ENCODE measurements at places on chromosomes 13 and 19. TPM values are rescaled to one million over a fixed set of nuclear protein-coding genes. Genes with fewer than 3 reads are reported as not detected.

- DNase-seq, result no peak
Observed at GRCh38 chr13:43850873-43851272, 28.7 kb downstream of the CCDC122 start.

DNA sequence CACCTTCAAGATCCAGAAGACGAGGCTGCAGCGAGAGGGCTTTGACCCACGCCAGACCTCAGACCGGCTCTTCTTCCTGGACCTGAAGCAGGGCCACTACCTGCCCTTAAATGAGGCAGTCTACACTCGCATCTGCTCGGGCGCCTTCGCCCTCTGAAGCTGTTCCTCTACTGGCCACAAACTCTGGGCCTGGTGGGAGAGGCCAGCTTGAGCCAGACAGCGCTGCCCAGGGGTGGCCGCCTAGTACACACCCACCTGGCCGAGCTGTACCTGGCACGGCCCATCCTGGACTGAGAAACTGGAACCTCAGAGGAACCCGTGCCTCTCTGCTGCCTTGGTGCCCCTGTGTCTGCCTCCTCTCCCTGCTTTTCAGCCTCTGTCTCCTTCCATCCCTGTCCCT lies 7.0 kb upstream of the PGLS start:
- DNase-seq, result no peak

DNA sequence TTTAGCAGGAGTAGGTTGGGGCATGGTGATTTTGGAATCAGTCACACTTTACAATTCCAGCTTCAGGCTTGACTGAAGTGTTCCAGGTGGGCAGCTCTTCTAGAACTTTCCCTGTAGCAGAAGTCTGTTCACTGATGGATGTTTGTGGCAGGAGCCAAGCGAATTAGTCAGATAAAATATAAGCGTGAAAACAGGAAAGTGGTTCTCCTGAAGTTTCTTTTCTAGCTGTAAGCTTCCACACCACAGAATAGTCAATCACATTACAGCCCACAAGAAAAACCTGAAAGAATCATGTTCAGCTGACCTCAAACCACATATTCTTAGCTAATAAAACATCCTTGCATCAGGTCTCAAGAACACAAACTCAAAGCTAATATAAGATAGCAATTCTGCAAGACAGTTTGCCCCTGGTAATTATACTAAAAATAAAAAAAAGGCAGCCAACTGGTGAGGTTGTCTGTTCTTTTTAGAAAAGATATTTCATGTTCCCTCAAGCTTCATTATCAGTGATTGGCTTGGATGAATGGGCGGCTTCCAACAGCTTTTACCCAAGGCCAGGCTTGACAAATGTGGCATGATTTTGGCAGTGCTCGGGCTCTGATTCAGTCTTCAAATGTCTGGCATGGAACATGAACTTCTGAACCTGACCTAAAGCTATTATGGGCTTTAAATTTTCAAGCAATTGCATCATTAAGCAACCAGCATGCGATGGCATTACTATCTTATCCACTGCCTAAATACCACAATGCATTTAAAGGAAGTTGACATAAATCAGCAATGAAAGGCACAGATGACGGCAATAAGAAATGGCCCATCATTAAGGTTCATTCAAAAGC lies 136.8 kb downstream of the DCLK1 start:
- DNase-seq, result no peak

The DENND1C gene
- 63.7 TPM for total RNA-seq

The ZNF284 gene
- total RNA-seq, result 1.2 TPM

GRCh38 chr19:42229855-42230351 lies 9.8 kb downstream of the ZNF526 start:
- no peak for DNase-seq

The MICU2 gene
- total RNA-seq, result 34.2 TPM

GRCh38 chr19:51628153-51628939 lies 1.9 kb downstream of the SIGLEC5 start:
- no peak for DNase-seq

- DNase-seq, result no peak
Observed at GRCh38 chr13:22915442-22916082, 265.2 kb upstream of the SGCG start.

The PCDH20 gene
- not detected for total RNA-seq

- no peak for DNase-seq
Observed at GRCh38 chr19:3603121-3603811, 3.4 kb downstream of the TBXA2R start.

- peak; percentile 72 for DNase-seq
Observed at GRCh38 chr13:99384468-99384867, 77.3 kb upstream of the GPR183 start.

The TMEM238 gene
- total RNA-seq, result 9.7 TPM

DNA sequence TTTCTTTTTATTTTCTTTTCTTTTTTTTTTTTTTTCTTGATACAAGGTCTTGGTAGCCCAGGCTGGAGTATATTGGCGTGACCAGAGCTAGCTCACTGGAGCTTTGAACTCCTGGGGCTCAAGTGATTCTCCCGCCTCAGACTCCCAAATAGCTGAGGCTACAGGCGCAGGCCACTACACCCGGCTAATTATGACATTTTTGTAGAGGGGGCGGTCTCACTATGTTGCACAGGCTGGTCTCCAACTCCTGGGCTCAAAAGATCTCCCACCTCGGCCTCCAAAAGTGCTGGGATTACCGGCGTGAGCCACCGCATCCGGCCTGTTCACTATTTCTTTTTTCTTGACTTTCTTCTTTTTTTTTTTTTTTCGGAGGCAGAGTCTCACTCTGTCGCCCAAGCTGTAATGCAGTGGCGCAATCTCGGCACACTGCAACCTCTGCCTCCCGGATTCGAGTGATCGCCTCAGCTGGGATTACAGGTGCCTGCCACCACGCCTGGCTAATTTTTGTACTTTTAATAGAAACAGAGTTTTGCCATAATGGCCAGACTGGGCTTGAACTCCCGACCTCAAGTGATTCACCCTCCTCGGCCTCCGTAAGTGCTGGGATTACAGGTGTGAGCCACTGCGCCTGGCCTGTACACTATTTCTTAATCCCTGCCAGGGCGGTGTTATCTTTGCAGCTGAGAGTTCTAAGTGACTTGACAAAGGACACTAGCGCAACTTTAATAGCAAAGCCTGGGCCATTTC lies 37.1 kb upstream of the LSM14A start:
- DNase-seq, result no peak

The TPT1 gene
- 2,188 TPM for total RNA-seq

GRCh38 chr13:83825676-83826075 lies 56.6 kb downstream of the SLITRK1 start:
- no peak for DNase-seq

DNA sequence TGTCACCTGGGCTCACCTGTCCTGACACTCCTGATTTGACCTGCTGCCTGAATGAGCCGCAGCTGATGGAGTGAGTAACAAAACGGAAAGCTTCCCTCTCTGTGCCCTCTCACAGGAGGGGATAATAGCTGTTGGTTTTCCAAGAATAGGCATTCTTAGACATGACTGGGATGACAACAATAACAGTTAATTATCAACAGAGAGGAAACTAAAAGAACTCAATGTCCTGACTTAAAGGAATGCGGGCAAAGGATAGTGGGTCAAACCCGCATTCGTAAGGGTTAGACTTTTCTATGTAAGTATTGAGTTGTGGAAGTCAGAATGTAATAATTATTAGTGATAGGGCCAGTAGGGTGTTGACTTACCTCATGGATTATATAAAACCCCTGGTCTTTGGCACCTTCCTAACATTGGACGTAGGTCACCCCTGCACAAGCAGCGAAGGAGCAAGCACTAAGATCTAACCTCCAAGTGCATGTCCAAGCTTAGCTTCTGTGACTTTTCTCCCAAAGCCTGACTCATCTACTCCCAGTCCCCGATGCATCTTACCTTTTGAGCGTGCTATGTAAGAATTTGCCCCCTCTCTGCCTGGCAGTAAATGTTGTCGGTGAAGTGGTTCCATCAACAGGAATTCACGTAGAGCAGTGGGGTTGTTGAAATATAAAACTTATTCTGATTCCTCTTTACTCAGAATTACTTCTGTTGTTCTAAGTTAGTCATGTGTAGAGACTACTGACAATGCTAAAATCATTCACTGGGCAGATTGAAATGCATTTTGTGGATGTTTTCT lies 442.3 kb downstream of the FGF9 start:
- no peak for DNase-seq

The SERP2 gene
- total RNA-seq, result not detected

The GPR12 gene
- total RNA-seq, result not detected

GRCh38 chr19:2424686-2425621 lies 2.4 kb downstream of the TIMM13 start:
- DNase-seq, result no peak

The C19orf33 gene
- not detected for total RNA-seq

The LGALS13 gene
- not detected for total RNA-seq

DNA sequence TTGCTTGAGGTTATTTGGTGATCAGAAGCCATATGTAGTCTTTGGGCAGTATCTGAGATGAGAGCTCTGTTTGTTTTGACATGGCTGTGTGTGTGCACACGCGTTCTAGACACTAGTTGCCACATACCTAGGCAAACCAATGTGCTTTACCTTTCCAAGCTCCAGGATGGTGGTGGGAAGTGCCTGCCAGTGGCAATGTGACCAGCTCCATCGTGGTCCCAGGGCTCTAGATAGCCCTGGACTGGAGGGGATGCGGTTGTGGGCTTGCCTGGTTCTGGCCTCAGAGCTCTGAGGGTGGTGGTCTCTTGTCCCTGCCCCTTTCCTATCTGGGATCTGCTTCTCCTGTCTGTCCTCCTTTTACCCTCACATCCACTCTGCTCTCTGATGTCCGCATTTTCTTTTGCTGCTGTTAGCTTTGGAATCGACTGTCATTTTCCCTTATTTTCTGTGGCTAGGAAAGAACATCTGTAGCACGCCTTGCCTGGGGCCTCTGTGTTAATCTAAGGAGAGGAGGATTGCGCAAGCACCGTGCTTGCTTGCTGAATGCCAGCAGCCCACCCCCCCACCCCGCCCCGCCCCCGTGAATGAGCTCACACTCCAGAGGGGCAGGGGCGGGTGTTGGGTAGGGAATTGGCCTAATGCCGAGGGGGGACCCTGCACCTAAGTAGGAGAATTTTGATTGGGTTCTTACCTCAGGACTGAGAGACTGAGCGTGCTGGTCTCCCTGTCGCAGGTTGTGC lies 89.5 kb downstream of the ARHGEF7 start:
- no peak for DNase-seq

DNA sequence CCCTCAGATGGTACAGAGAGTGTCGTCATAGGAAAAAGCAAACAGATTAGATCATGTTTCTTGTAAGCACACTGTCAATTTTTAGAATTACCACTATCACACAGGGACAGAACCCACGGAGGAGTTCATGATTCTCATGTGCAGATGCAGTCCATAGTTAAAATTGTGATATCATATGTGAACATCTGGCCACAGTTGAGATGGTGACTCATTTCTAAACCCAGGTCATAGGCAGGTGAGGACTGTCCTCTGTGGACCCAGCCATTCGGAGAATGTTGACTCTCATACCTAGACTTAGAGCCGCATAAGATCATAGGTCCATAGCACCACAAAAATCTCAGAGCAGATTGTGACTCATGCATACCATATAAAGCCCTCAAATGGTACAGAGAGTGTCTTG lies 17.8 kb upstream of the ZNF730 start:
- no peak for DNase-seq

DNA sequence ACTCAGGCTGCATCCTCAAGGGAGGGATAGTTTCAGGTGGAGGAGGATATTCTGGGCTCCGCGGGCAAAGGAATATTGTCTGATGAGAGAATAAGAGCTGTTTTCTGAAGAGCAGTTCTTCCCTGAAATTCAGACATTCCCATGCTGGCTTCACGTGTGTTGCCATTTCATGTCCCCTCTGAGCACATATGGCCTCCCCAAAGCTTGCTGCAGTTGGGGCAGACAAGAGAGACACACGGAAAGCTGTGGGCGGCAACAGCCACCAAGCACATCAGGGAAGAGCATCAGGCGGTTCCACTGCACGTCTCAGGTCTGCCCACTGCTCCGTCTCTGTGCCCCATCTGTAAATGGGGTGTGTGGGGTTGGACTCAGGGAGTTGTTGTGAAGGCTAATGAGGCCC lies 247.5 kb upstream of the TSHZ3 start:
- no peak for DNase-seq

The ASPDH gene
- total RNA-seq, result not detected

DNA sequence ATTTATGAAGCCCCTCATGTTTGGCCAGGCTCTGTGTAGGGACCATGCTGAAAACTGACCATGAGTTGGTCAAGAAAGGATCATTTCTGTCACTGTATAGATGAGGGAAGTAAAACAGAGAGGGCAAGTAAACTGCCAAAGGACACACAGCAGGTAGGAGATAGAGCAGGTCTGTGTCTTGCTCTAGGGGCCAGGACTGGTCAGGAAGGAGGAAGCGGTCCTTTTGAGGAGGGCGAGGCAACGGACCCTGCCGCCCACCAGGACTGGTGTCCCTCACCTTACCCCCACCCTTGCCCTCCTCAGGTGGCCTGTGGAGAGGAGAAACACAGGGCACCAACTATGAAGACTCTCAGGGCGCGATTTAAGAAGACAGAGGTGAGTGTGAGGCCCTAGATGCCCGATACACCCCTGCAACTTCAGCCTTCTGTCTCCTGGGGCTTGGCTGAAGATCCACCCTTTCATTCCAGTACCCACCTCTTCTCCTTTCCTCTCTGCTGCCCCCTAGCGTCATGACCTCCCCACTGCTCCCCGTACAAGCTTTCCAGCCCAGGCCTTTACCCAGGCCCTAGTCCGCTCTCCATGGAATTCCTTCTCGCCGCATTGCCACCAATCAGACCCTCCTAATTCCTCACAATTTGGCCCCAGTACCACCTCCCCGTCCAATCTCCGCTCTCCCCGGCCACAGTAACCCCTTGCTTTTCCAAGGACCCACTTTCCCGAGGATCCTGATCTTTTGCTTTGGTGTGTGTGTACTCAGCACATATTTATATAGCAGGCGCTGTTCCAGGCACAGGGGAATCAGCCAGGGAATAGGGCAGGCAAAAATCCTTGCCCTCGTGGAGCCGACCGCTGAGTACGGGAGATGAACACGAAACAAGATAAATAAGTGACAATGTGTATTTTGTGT lies 3.9 kb downstream of the ANKRD24 start:
- DNase-seq, result peak; percentile 95

The ZNF816 gene
- 8.9 TPM for total RNA-seq

DNA sequence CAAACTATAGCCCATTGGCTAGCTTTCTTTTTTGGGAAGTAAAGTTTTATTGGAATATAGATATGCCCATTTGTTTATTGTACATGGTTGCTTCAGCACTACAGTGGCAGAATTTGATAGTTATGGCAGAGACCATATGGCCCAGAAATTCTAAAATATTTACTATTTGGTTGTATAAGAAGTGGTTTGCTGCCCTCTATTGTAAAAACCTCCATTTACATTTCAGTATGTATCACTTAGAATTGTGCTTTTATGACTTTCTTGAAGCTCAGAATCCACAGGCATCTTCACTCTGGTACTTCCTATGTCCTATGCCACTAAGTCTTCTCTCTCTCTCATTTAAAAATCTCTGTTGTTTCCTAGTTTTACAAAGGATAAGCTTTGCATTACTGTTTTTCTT lies 37.7 kb downstream of the DLEU7 start:
- no peak for DNase-seq

The KASH5 gene
- total RNA-seq, result not detected

The RFXAP gene
- 20.9 TPM for total RNA-seq

GRCh38 chr19:11063434-11063833 lies 25.8 kb upstream of the LDLR start:
- DNase-seq, result no peak

- no peak for DNase-seq
Observed at GRCh38 chr19:4038057-4038456, 28.6 kb downstream of the ZBTB7A start.

The SELENOV gene
- not detected for total RNA-seq
